ENCODE measurements at places on chromosomes 12 and 14.

- no peak for DNase-seq
Observed at GRCh38 chr12:15942475-15942874, 31.3 kb downstream of the DERA start.

DNA sequence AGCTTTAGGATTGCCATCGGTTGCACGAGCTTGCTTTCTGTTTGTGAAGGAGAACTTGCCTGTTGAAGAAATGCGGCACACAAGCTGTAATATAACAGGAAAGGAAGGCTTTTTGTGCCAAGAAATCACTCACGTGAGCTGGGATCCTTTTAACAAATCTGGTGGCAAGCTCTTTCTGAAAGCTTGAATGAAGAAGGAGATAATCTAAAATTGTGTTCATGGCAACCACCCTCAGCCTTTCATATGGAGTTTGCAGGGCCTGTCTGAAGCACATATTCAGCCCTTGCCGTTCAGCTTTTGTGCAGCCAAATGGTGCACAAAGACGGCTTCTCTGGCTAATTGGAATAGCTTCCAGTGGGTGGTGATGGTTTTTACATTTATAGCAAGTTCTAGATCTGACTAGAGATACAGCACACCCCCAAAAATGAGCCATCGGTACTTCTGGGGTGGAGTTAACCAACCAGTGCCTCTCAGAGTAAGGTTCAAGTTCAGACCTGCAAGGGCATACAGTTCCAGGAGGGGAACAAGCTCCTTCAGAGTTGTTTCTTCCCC is 107.4 kb downstream of the AEBP2 start:
- no peak for DNase-seq

GRCh38 chr14:104383088-104383995 is 196.2 kb upstream of the C14orf180 start:
- no peak for DNase-seq

DNA sequence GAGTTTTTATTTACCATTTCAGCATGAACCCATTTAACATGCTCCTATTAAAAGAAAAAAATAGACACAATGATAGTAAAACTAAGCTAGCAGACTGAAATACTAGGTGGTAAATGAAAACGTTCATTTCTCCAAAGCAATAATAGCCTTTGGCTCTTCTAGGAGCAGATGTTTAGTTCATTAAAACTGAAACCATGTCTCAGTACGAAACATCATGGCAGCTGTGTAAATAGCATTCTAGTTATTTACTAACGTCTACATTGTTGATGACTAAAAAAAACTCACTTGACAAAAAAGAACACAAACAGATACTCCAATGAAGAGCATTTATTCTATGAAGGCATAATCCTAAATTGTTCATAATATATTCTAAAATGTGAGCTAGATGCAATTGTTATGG is 17.9 kb downstream of the RECQL start:
- no peak for DNase-seq

DNA sequence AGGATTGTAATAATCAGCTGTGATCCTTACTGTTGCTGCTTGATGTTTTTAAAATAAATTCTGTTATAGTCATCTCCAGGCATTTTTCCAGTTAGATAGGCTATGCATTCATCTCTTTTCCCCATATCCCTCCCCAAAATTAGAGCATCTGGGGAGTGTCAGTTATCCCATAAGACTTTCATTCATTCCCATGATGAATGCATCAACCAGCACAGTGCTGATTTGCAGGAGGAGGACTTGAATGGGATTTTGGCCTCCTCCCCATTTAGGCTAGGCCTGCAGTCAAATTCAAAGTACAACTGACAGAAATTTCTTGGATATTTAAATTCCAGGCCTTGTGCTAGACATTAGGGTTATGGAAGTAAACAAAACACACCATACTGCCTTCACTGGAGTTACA is 99.8 kb downstream of the AEBP2 start:
- no peak for DNase-seq

GRCh38 chr12:31737345-31737744 is 8.5 kb upstream of the AMN1 start:
- DNase-seq: no peak

- DNase-seq: no peak
Observed at GRCh38 chr14:104296388-104297312, 158.3 kb downstream of the KIF26A start.

DNA sequence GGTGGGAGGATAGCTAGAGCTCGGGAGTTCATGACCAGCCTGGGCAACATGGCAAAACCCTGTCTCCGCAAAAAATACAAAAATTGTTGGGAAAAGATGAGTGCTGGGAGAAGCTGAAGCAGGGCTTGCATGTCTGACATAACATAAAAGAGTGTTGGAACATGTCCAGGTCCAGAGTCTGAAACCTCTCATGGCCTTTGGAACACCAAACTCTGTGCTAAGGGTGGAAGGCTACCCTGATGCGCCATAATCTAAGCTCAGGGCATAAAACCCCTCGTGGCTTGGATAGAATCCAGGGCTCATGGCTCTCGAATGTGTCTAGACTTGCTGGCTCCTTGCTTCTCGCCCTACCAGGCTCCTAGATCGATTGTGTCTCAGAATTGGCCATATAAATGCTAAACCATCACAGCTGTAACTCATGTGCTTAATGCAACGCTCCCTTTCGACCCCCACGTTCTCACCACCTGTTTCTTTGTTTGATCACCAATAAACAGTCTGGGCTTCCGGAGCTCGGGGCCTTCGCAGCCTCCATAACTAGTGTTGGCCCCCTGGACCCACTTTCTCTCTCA is 6.7 kb upstream of the CLEC7A start:
- DNase-seq: no peak

GRCh38 chr12:113242026-113242418 is 20.8 kb downstream of the TPCN1 start:
- DNase-seq: no peak

DNA sequence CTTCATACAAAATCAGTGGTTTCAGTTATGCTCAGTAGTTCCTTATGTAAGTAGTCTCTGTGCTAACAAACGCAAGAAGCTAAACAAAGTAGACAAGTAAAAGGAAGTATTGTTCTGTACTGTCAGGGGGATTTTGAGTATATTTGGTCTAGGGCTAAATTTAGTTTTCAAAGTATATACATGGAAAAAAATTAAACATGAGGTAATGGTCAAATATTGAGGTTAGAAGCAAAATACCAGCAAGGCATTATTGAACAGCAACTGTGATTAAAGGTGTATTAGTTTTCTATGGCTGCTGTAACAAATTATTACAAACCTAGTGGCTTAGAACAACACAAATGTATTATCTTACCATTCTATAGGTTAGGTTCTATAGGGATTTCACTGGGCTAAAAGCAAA is 18.8 kb downstream of the GNG2 start:
- no peak for DNase-seq

DNA sequence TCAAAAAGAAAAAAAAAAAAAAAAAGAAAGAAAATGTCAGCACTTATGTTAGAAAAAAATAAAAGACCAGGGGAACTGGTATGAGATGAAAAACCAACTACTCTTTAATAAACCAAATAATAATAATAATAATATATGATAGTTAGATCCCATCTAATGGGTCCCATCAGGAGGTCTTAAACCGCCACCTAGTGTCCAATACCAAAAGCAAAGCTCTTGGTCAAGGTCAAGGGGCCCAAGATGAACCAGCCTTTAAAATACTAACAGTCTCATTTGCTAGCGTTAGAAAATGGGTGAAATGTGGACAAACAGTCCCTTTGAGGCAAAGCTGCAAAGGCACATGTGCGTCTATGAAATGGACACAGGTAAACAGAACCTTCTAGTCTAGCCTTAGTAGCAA is 12.3 kb downstream of the BRAP start:
- DNase-seq: no peak
